M059J (cell line): ENCODE measurements at places on chromosomes 1 and 21. TPM values are rescaled to one million over a fixed set of nuclear protein-coding genes. Genes with fewer than 3 reads are reported as not detected.

GRCh38 chr1:20630729-20631128 is 2.5 kb upstream of the PINK1 start:
- DNase-seq = no peak

DNA sequence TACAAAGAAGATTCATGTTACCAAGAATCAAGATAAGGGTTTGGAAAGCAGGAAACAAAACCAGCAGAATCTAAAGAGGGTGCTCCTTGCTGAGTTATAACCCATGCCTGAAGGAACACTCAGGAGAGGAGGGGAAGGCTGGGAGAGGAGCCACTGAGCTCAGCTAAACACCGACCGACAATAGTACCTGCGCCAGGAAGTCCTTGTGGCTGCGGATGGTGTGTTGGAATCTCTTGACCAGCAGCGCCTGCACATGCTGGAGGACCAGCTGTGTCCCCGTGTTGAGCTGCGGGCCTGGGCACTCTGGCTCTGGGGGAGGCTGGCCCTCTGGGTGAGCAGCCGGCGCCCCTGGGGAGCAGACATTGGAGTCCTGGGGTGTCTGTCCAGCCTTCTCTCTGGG is 89.4 kb downstream of the ABCA4 start:
- DNase-seq = no peak

- no peak for DNase-seq
Measured at GRCh38 chr1:19683351-19683750, 18.7 kb downstream of the HTR6 start.

DNA sequence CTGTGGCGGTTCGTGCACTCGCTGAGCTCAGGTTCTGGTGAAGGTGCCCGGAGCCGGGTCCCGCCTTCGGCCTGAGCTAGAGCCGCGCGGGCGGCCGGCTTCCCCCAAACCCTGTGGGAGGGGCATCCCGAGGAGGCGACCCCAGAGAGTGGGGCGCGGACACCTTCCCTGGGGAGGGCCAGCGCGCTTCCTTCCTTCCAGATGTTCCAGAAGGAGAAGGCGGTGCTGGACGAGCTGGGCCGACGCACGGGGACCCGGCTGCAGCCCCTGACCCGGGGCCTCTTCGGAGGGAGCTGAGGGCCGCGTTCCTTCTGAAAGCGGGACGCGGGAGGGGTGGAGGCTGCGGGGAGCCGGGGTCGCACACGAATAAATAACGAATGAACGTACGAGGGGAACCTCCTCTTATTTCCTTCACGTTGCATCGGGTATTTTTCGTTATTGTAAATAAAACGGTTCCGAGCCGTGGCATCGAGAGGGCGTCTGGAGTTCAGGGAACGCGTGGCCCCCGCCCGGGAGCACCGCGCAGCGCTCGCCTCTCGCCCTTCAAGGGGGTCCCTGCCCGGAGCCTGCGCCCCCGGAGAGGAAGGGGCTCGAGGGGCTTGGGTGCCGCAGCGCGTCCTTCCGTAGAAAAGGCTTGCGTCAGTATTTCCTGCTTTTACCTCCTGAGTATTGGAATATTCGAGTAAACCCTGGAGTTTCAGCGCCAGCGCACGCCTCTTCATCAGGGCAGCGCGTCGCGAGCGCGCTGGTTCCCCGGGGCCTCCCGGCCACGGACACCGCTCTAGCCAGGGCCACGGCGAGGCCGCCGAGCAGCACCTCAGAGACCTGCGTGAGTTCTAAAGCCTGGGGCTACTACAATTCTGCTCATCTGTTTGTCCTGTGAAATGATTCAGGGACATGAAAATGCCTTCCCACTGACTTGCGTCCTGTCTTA is 11.5 kb downstream of the YBEY start:
- no peak for DNase-seq

DNA sequence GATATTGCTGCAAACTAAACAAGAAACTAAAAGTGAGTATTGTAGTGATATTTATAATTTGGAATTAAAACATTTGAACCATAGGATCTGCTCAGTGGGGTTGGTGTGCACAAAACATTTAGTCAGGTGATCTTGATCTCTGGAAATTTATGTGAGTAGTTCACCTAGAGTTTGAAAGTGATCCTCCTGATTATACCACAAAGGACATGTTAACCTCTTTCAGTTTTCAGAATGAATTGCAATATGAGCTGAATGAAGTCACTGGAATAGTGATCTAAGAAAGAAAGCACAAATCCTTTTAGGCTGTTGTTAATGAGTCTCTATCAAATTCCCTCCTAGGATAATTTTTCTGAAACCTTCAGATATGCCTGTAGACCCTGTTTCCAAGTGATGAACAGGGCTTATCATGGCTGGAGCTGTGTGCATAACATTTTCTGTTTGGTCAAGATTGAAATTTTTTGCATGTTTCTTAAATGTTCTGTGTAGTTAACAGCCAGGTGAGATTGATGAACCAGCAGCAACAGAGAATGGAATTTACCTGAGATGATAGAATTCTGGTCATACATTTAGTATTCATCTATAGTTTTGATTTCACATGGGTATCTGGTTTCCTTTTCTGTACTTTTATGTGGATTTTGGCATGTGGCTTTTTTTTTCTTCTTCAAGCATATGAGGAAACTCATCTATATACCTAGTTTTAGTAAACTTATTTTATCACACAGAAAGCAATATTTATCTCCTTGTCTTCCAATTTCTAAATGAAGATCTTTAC is 25.5 kb downstream of the CDC14A start:
- no peak for DNase-seq

DNA sequence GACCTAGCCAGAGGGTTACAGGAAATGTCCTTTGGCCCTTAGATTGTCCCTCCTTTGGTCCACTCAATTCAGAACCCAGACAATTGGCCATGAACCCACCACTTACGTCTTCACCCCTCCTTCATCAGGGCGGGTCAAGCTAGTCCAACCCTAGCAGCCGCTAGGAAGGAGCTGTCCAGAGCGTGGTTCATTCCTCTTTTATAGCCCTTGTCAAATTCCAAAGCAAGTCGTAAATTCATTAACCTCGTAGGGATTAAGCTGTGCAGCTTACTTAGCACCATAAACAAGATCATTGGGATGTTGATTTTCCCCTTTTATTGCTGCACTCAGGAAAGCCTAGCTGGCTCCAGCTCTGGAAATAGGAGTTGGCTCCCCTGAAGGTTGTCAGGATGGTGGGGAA is 90.1 kb downstream of the TMEM53 start:
- no peak for DNase-seq

- peak; percentile 88 for DNase-seq
Measured at GRCh38 chr1:243287652-243288051, 31.8 kb downstream of the SDCCAG8 start.

GRCh38 chr1:1398677-1399186 is 403 bp downstream of the CCNL2 start:
- no peak for DNase-seq

GRCh38 chr1:116502671-116503314 is 68.0 kb downstream of the CD58 start:
- no peak for DNase-seq

DNA sequence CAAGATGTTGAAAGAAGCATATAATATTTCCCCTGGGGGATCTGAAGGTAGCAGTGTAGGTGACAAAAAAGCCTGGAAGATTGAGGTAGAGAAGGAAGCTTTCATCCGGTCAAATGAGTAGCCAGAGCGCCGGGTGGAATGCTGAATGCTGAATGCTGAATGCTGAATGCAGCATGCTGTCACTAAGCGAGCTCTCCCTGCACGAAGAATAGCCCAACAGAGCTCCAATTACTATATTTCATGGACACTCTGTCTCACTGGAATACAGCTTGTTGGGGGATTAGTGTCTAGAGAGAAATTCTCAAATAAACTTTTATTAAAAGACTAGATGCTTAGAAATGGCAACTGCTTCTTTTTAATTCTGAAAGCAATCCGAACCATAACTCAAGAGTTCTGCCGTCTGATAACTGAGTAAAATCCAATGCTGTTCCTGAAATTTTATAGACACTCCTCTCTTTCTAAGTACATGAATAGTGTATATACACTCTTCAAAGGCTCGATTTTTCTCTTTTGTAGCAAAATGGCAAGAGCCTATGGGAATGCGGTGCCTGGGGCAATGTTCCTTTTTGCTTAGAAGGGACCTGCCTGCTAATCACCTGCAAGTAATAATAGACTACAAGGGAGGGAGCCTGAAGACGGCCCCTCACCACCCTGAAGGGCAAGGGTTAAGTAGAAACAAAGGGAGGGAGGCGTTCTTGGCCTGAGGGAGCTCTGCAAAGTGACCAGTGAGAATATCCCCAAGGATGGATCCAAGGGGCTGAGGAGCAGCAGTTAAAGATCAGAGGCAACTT is 203.7 kb upstream of the ESRRG start:
- DNase-seq = no peak

DNA sequence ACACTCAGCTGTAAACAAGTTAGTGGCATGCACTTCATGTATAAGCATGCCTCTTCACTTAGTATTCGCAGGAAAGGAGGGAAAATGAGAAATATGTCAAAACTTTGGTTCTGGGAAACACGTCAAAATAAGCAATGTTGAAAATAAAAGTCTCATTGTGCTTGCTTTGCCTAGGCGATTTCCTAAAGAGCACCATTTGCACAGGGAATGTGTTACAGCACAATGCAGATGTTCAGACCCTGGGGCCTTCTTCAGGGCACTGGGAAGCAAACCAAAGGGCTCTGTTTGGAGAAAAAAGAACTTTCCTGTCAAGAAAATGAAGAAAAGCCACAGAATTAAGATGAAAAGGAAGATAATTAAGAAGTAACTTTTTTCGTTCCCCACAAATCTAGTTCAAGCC is 98.6 kb upstream of the PLD5 start:
- DNase-seq = no peak

GRCh38 chr1:33361532-33362235 is 40.8 kb upstream of the A3GALT2 start:
- no peak for DNase-seq

DNA sequence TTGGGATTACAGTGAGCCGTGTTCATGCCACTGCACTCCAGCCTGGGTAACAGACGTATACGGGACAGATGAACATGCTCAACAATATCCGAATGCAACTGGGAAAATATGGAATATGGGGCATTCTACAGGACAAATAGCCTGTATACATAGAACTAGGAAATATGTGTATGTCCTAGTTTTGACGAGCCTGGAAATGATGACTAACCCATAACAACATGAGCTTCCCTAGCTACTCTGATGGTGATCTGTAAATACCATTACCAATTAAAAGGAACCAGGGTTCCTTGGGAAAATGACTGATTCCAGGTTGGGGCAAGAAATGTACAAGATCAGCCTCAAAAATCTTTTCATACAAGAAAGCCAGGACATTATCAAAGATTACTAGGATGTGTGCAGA is 42.8 kb upstream of the ARTN start:
- peak; percentile 25 for DNase-seq

DNA sequence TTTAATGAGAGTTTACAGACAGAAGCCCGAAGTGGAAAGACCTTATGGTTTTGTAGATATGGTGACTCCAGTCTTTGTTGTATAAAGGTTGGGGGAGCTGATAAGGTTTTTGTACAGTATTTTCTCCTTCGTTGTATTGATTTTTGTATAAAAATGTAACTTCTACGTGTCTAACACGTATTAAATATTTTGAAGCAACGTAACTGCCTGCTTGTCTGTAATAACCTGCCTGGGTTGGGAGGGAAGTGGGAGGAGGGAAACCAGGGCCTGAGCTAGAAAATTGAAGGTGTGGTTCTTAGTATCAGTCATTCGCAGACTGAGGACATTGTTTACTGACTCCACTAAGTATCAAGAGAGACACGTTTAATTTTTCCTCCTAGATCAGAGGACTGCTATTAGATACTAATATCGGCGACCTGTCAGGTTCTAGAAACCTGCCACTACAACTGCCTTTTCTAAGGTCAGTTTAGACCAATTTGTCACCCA is 2.2 kb downstream of the IER5 start:
- DNase-seq = peak; percentile 54

ESPN gene
- 0.02 TPM in 1 of 2 replicates, not detected in the other for total RNA-seq

CYYR1 gene
- total RNA-seq = not detected in 2 replicates

BATF3 gene
- 3.3 and 3.7 TPM in 2 replicates for total RNA-seq

PMF1 gene
- total RNA-seq = 96.1 and 109 TPM in 2 replicates

UTS2 gene
- 0.05 TPM in 1 of 2 replicates, not detected in the other for total RNA-seq
